ENCODE measurements at places on chromosomes 16 and 17.

DNA sequence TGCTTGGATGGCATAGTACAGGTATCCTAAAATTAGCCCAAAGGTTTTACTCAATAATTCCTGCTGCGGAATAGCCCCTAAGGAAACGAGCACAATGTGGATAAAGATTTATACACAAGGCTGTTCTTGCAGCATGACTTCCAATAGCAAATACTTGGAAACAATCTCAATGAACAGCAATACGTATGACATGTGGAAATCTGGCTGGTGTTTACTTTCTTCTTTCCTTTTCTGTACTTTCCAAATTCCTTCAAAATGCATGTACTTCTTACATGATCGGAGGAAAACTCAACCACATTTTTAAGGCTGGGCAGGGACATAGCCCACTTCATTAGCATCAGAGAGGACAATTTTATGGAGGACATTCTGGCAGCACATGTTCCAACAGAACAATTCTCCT is 86.6 kb downstream of the C16orf95 start:
- DNase-seq, result no peak

DNA sequence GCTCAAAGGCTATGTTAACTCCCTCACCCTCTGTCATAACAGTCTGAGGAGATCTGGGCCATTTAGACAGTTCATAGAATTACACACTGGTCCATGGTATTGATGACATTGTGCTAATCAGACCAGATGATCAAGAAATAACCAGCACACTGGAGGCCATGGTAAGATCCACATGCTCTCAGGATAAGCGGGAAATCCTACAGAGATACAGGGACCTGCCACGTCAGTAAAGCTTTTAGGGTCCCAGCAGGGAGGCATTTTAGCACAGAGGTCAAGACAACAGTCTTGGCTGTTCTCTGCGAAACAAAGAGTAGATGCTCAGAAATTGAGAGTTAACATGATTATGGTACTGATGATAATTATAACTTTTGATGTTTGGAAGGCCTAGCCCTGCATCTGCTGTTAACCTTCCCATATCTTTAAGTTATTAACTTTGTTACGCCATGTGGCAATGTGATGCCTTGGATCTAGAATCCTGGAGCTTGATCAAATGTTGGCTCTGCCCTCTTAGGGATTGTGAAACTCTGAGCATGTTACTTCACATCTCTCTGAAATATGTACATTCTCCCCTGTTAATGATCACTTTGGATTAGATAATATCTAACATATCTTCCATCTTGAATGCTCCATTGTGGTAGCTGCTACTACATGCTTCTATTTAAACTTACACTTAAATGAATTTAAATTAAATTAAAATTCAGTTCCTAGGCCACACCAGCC is 172.0 kb upstream of the SOX9 start:
- DNase-seq, result no peak

DNA sequence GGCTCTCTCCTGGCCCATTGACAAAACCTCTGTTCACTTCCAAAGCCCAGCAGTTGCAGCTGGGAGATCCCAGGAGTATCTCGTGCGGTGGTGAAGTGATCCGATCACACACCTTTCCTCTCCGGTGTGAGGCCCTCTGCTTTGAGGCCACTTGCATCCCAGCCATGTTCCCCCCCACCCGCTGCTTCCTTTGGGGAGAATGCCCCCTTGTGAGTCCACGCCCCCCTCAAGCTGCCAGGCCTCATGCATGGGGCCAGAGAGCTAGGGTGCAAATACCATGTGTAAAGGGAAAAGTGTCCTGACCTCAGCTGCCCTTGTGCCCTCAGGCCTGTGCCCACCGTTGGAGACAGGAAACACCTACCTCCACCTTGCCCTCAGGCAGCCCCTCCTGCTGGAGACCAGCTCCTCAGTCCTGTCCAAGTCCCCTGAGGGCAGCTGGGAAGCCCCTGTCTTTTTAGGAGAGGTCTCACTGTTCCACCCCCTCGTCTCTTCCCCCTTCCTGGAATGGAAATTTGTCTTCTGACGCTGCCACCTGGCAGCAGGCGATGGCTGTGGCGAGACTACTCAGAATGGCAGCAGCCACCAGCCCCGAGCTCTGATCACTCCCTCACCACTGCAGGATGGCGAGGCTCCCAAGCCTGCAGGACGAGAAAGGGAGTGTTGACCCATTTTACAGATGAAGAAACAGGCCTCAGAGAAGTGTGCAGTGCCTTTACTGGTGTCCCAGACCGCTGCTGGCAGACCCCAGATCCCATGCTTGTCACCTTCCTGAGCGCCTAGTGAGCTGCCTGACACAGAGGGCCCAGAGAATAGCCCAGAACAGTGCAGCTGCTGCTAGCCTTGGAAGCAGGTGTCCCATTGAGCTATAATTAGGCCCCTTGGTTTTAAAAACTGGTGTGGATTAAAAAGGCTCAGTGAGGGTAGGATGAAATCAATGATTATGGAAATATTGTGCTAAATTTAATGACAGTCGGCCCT is 120.6 kb upstream of the CACNG5 start:
- DNase-seq, result no peak

GRCh38 chr16:81905277-81905676 is 106.0 kb downstream of the SDR42E1 start:
- DNase-seq, result no peak

- DNase-seq, result peak; percentile 34
These were observed 32.8 kb upstream of the NUDT16L1 start for GRCh38 chr16:4660454-4661007.

- DNase-seq, result no peak
These were observed 16.8 kb upstream of the PHKG2 start for GRCh38 chr16:30731411-30731810.

DNA sequence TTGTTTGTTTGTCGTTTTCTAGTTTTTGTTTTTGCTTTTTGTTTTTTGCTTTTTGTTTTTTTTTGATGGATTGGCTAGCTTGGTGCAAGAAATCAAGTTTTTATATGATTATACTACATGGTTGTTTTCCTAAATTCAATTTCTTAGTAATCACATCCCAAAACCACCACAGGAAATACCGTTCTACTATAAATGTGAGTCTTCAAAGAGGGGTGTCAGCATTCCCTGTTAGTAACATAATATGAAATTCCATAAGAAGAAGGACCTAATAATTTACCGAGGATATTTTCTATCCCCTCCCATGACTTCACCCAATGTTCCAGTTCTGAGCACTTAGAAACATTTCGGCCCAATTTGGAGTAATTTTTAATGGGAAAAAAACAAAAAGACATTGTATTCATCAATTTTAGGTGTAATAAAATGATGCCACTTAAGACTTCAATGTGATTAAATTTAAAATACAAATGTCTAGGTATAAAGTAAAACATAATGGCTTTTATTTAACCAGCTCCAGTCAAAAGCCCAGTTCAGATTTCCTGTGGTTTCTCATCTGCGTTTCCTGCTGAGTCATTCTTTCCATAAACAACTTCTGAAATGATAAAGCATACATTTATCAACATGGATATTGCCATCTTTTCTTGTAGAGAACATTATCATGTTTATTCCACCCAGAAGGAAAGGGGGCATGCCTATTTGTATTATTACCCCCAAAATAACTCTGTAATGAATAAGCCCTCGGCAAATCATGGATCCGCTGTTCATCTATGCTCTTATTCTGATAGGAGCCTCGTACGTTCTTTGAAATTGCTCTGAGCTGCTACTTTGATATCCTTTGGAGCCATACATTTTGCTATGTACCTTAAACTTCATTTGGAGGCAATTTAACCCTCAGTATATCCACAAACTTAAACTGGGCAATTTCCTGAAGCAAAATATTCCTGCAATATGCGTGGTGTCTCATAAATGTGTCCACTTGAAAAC is 28.1 kb downstream of the HSBP1 start:
- DNase-seq, result no peak

GRCh38 chr17:44118427-44119050 is 4.9 kb downstream of the HDAC5 start:
- DNase-seq, result no peak

Data from CD4-positive, alpha-beta T cell treated with Interferon alpha-2 for 1 hour (primary cell).